ACHN (cell line): ENCODE measurements at places on chromosomes 13 and 19.
A peak's percentile ranks its signal among the peaks of the same experiment; 100 is the strongest.

DNA sequence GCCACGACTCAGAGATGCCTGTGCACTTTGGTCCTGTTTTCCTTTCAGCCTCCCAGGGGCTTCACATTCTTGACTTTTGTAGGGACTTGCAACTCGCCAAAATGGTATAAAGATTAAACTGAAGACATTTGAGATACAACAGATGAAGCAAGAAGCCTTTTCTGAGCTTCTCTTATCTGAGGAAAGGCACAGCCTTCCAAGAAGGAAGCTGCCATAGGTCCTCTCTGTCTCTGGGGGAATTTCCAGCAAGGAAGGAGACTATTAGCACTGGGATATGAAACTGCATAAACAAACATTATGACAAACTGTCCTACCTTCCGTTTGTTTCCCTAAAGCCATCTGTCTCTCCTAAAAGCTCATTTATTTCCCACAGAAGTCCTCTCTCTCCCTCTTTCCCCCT is 39.3 kb downstream of the TGDS start:
- no peak for DNase-seq

DNA sequence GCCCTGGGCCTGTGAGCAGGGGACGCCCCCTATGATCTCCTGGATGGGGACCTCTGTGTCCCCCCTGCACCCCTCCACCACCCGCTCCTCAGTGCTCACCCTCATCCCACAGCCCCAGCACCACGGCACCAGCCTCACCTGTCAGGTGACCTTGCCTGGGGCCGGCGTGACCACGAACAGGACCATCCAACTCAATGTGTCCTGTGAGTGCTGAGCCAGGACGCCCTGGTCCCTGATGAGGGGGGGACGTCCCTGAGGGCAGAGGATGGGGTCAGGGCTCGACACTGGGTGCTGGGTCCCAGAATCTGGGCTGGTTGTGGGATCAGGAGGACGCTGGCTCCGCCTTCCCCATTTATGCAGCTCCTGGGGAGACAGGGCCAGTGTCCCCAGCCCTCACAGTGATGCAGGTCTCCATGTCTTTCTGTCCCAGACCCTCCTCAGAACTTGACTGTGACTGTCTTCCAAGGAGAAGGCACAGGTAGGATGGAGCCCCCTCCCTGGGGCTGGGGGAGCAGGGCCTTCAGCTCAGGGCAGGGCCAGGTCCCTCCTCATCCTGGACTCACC is 2.5 kb downstream of the SIGLEC7 start:
- no peak for DNase-seq

DNA sequence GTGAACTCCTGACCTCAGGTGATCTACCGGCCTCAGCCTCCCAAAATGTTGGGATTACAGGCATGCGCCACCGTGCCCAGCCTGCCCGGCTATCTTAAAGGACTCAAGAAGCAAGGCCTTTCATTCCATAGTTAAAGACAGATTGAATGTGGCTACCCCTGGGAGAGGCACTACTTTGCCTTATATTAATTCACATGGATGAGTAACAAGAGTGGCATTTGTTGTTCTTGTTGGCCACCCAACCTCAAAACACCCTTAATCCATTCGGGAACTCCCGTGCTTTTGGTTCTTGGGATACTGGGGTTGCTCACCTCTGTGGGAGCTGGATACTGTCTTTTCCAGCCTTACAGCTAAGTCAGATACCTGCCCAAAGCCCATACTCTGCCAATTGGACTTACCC is 34.4 kb upstream of the ABCC4 start:
- peak; percentile 39 for DNase-seq

GRCh38 chr19:49570138-49570856 is 10.1 kb downstream of the NOSIP start:
- DNase-seq, result peak; percentile 80

DNA sequence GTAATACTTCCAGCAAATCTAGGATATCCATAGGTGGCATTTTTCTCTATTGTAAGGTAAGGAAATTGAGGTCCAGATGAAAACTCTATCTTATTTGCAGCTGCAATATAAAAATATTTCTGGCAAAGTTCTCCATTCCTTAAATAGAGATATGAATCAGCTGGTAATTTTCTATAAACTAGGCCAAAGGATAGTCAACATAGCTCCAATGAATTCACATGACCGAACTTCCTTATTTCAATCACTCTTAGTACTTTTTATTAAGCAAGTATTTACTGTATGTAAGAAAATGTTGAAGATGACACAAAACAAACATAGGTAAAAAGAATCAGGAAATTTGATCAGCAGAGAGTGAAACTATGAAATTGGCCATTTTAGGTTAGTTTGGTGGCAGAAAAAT is 13.0 kb upstream of the LCP1 start:
- no peak for DNase-seq

DNA sequence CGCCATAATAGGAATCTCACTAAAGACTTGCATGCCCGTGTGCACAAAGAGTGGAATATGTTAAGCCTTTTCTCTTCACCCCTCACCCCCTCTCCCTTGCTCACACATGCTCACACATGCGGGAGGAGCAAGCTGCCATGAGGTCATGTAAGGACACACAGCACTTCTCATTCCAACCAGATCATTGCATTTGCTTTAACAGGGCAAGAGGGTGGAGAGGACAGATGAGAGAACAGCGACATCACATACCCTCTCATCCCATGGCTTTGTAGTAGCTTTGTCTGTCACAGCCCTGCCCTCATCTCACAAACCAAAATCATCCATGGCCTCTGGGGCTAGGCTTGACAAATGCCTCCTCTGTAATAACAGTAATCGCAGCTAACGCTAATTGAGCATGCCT is 145.6 kb upstream of the FRY start:
- no peak for DNase-seq

- DNase-seq, result no peak
Measured at GRCh38 chr13:79812070-79812850, 331.3 kb downstream of the NDFIP2 start.

GRCh38 chr13:59734393-59734792 is 429.3 kb downstream of the DIAPH3 start:
- no peak for DNase-seq

DNA sequence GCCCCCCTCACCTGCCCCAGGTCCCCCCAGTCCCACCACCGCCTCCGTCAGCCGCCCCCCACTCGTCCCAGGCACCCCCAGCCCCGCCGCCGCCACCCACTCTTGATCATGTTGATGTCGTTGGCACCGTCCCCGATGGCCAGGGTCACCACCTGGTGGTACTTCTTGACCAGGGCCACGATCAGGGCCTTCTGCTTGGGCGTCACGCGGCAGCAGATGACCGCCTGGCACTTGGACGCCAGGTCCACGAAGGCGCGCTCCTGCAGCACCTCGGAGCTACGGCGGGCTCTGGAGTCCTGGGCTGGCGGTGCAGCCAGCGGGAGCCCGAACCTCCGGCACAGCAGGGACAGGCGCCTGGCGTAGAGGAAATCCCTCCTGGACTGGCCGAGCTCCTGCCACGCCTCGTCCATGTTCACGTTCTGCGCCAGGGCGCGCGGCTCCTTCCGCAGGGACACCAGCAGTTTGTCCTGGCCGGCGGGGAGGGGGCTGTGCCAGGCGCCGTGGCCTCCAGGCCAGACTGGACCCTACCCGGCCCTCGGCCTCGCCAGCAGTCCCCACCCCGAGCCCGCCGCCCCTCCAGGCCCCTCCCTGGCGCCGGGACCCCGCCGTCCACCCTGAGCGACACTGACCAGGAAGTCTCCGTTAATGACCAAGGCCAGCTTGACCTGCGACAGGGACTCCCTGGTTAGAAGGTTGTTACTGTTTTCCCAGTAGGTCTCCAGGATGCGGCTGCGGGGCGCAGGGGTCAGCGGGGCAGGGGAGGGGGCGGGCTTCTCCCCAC is 22.6 kb downstream of the ATP8B3 start:
- no peak for DNase-seq

DNA sequence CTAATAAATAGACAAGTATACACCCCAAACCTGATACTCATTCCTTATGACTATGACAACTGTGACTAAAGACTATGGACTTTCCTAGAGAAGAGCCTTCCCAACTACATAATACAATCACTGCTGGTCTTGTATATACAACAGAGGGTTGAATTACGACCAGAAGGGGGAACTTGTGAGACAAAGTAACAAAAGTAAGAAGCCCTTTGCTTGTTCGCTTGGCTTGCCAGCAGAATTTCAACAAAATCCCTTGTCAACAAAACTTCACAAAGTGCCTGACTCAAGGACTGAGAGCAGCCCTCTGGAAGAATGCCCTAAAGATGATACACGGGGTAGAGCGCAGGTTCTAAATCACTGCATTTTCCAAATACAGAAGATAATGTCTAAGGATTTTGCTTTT is 99.4 kb downstream of the WASF3 start:
- no peak for DNase-seq

DNA sequence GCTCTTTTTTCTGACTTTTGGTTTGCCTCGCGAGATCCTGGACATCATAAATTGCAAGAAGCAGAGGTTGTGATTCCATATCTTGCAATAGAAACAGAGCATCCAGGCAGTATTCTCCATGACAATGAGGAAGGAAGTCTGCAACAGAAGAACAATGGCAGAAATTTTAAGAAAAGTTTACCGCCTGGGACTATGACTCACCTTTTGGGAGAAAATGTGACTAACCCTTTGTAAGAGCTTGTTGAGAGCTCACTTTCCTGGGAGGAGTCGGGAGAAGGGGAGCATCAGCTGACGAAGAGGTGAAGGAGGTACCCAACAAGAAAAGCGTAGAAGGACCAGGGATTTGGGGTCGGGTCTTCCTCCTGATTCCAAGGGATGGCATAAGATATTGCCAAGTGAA is 34.3 kb upstream of the TNFSF11 start:
- no peak for DNase-seq

DNA sequence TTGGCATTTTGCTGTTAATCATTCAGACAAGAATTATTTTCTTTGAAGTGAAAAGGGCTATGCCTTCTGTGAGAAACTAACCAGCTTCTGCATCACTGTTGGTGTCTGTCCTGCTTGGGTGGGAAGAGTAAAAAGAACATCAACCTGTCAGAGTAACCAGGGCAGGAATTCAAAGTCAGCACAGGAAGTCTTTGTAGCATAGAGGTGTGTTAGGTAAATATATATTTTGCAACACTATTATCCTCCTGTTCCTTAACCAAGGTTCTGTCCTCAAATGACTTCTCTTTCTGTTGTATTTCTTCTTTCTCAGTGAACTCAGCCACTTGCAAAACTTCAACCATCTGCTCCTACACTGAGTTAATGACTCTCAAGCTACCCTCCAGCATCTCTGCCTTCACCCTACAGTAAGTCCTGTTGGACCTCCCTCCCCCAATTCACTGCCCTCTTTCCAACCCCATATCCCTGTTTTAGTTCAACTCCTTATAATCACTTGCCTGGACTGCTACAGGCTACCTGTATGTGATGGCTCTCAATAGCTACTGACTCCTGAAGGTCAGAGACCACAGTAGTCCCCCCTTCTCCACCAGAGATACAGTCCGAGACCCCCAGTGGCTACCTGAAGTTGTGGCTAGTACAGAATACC is 49.9 kb downstream of the SMAD9 start:
- DNase-seq, result no peak

DNA sequence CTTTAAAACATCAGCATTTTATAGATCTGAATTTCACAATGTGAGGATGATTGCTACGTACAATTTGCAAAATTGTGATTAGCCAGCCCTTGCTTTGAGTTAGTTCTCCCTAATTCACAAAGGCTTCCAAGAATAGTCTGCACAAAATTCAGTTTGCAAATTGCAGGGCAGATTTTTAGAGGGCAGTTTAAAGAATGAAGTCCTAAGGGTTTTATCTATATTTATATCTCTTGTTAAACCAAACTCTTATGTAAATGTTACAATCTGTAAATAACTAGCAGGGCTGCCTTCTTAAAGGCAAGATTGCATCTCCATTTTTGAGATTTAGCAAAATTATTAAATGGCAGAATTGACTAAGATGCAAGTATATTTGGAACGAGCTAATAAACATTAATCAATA is 52.8 kb upstream of the ZNF536 start:
- no peak for DNase-seq

DNA sequence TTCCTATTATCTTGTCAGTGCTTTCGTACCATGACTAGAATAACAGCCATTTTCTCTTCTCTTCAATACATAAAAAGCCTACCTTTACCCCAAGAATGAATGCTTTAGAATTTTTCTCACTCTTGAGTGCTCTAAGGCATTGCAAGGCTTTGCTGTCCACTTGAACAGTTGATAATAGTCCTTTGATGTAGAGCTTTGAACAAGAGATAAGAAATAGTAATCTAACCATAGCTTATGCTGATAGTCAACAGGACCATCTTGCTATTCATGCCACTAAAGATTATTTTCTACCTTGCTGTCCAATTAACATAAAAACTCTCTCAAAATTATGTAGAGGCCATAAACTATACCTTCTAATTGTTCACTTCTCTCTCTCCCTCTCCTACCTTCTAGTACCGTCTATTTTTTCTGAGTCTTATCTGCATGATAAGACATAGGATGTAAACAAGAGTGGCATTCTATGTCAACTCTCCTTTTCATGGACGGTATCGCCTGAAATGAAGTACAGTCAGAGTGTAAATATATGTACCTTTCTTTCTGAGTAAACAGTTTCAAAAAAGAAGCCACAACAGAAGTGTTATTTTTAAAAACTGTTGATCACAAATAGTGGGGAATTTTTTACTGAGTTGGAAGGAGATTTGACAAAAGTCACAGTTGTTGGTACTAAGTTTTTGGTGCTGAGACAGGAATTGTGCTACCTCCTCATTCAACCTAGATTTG is 297.9 kb downstream of the NDFIP2 start:
- no peak for DNase-seq

DNA sequence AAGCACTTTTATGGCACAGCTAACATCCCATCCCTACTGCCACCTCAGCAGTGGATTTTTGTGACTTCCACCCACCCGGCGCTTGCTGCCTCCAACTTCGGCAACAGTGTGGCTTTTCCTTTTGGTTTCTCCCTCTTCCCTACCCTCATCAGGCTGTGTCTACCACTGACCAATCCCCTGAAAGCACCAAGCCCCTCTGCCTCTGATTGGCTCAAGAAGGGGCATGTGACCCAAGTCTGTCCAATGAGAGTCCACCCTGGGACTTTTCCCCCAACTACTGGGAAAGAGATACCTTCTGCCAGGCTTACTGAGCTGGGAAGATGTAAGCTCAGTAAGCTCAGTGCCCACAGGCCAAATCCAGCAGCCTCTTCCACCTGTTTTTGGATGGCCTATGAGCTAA is 5.8 kb downstream of the SMIM7 start:
- DNase-seq, result peak; percentile 2

DNA sequence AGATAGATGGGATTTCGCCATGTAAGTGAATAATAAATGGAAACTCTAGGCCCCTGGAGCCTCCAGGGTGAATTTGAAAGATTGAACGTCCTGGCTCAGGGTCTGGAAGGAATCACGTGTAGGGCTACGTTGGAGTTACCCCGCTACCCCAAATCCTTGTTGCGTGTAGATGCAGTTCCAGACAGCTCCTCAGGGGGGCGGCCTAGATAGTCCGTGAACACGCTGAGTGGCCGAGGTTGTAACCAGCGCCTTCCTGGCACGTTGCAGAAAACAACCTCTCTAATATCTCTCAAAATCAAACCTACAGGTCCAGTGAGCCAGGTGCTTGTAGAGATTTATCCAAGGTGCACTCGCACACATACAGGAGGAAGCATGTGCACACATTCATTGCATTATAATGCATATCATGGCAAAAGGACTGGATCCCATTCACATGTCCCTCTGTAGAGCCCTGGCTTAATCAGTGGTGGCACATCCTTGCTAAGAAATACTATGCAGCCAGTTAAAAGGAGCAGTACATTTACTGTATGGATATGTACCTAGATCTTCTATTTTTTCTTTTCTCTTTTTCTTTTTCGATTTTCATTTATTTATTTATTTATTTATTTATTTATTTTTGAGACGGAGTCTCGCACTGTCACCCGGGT is 2.5 kb upstream of the KEAP1 start:
- peak; percentile 25 for DNase-seq
